CD8-positive, alpha-beta memory T cell (primary cell): ENCODE measurements at places on chromosomes 11 and 22. TPM values are rescaled to one million over a fixed set of nuclear protein-coding genes. Genes with fewer than 3 reads are reported as not detected.

GRCh38 chr22:21055880-21056319 lies 10.2 kb downstream of the LRRC74B start:
- peaks cover 20% of the 10 kb centered on the region for H3K4me1 ChIP-seq
- H3K27ac ChIP-seq = no peak overlapping the region
- no peaks in the 10 kb centered on the region for H3K36me3 ChIP-seq
- no peaks in the 10 kb centered on the region for H3K27me3 ChIP-seq
- H3K4me3 ChIP-seq = no peak overlapping the region

- no peaks in the 10 kb centered on the region for H3K27me3 ChIP-seq
- H3K36me3 ChIP-seq = no peaks in the 10 kb centered on the region
- DNase-seq = no peak
Observed at GRCh38 chr22:22248878-22249277, 4.3 kb downstream of the VPREB1 start.

DNA sequence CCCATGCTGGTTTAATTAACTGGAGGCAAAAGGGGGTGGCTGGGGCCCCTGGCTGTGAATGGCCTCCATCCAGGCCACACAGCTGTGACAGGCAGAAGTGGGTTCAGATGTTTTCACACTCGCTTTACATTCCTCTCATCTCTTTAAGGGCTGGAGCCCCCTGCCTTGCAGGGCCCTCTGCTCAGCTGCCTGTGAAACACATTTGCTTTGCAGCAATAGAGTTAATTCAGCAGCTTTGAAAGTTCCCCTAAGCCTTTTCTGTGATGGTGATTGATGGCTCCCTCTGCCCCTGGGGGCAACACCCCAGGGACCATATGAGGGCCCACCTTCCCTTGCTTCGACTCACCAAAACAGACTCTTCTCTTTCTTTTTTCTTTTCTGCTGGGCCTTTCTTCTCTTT lies 139.3 kb downstream of the FEZ1 start:
- no peak for DNase-seq
- H3K27me3 ChIP-seq = no peaks in the 10 kb centered on the region
- no peaks in the 10 kb centered on the region for H3K4me1 ChIP-seq
- no peak overlapping the region for H3K27ac ChIP-seq
- no peak overlapping the region for H3K4me3 ChIP-seq
- H3K36me3 ChIP-seq = no peaks in the 10 kb centered on the region

DNA sequence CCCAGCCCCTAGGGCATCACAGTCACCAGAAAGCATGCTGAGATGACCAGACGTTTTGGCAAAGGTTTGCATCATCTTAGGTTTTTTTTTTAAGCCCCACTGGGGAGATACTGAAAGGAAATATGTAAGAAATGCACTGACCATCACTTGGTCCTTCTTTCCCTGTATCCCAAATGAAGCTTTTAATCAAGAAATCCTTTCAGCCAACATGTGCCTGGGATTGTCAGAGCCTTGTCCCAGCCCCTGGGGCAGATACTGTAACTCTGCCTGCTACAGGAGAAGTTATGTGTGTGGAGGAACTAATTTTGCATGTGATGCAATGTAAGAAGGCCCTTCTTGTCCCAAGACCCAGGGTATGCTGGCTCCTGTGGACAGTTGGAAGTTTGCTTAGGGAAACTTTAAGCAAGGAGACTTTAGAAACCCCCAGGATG lies 65.6 kb downstream of the PPFIBP2 start:
- no peaks in the 10 kb centered on the region for H3K36me3 ChIP-seq
- H3K4me1 ChIP-seq = peaks cover 29% of the 10 kb centered on the region
- H3K4me3 ChIP-seq = no peak overlapping the region
- DNase-seq = no peak
- peaks cover 6% of the 10 kb centered on the region for H3K27me3 ChIP-seq

DNA sequence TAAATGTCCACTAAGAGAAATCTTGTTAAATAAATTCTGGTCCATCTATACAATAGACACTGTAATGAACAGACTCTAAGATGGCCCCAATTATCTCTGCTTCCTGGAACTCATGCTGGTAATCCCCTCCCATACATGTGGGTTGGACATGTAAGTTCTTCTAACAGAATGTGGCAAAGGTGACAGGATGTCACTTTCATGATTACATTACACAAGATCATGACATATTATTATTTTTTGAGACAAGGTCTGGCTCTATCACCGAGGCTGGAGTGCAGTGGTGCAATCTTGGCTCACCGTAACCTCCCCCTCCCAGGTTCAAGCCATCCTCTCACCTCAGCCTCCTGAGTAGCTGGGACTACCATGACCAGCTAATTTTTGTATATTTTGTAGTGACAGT lies 14.6 kb upstream of the NDUFC2 start:
- no peak overlapping the region for H3K27ac ChIP-seq
- H3K4me3 ChIP-seq = no peak overlapping the region
- no peaks in the 10 kb centered on the region for H3K4me1 ChIP-seq
- peaks cover under 1% of the 10 kb centered on the region for H3K36me3 ChIP-seq
- no peaks in the 10 kb centered on the region for H3K27me3 ChIP-seq

GRCh38 chr11:40432358-40432757 lies 1027.1 kb downstream of the LRRC4C start:
- DNase-seq = no peak
- no peaks in the 10 kb centered on the region for H3K4me1 ChIP-seq
- no peak overlapping the region for H3K4me3 ChIP-seq
- no peaks in the 10 kb centered on the region for H3K27me3 ChIP-seq

DNA sequence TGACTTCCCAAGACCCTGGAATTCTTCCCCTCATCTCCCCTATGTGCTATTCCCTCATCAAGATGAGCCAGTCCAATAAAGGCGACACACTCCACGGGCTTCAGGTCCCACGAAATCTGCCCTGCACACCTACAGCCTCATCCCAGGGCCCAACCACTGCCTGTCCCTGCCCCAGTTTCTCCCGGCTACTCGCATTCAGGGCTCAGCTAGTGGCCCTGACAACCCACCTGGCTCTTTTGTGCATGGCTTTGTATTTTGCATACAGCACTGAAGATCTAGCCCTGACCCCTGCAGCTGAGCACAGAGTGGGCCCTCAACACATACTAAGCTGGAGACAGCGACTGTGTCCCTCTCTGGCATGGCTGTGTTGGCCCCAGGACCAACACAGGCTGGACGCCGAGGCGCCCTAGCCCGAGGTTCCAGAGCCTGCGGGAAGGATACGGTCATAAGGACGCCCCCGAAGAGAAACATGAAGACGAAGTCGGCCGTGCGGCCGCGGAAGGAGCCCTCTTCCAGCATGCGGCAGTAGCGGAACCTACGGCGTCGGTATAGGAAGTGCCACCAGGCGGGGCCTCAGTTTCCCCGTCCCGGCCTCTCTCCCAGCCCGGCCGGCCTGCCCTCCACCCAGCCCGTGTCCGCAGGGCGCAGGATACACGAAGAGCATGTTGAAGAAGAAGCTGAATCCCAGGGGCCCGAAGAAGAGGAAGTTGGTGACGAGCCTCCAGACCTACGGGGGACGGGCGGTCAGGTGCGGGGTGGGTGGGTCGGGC lies 710 bp downstream of the DERL3 start:
- peaks cover 11% of the 10 kb centered on the region for H3K4me1 ChIP-seq
- no peaks in the 10 kb centered on the region for H3K27me3 ChIP-seq
- no peak overlapping the region for H3K27ac ChIP-seq
- no peak for DNase-seq
- no peaks in the 10 kb centered on the region for H3K36me3 ChIP-seq

GRCh38 chr11:69312453-69313404 lies 18.8 kb downstream of the MYEOV start:
- no peak overlapping the region for H3K27ac ChIP-seq
- peaks cover 29% of the 10 kb centered on the region for H3K4me1 ChIP-seq
- H3K4me3 ChIP-seq = no peak overlapping the region
- no peak for DNase-seq
- H3K27me3 ChIP-seq = no peaks in the 10 kb centered on the region
- no peaks in the 10 kb centered on the region for H3K36me3 ChIP-seq

DNA sequence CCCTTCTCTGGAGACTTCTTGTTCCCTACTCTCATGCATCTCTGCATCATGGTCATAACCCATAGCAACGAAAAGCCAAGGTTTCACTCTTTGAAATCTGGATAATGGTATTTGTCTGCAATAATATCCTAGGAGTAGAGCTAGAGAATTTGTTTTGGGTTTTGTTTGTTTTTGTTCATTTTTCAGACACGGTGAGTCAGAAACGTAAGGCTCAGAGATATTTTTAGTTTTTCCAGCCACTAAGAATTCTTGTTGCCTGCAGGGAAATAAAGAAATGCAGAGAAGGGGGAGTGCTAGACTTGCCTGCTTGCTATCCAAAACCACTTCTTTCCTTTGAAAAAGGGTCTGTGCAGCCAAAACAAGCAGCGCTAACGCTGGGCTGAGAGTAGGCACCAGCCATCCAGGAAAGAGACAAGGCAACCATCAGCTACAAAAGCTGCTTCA lies 26.0 kb downstream of the POU2AF3 start:
- H3K27ac ChIP-seq = no peak overlapping the region
- no peaks in the 10 kb centered on the region for H3K36me3 ChIP-seq
- no peaks in the 10 kb centered on the region for H3K27me3 ChIP-seq
- H3K4me1 ChIP-seq = no peaks in the 10 kb centered on the region

The FZD4 gene
- total RNA-seq = 0.09 TPM

The GNG3 gene
- total RNA-seq = not detected

The CNGA4 gene
- total RNA-seq = not detected

The SEPTIN3 gene
- total RNA-seq = 0.33 TPM

The BRSK2 gene
- 0.35 TPM for total RNA-seq

The MMP13 gene
- total RNA-seq = not detected

The CCDC15 gene
- 3.7 TPM for total RNA-seq
